Effector memory CD8-positive, alpha-beta T cell (primary cell): ENCODE measurements at places on chromosomes 6 and 20.

DNA sequence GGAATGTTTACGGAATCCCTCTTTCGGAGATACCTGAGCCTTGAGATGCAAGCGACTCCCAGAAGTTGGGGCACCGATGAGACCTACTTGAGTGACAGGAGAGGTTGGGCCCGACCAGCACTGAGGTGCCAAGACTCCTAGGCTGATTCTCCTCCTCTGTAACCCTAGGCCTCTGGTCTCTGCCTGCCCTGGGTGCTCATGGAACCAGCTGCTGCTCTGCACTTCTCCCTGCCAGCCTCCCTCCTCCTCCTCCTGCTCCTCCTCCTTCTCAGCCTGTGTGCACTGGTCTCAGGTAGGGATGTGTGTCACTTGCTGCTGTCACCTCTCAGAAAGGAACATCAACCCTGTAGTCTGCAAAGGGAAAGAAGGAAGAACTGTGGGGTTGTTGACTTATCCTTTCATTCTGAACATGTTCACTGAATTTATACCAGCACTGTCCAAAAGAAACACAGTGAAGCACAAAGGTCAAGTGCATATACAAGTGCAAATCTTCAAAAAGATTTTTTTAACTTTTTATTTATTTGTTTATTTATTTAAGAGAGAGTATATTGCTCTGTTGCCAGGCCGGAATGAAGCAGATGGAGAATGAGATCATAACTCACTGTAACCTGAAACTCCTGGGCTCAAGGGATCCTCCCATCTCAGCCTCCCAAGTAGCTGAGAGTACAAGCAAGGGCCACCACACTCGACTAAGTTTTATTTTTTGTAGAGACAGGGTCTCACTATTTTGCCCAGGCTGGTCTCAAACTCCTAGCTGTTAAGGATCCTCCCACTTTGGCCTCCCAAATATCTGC is 913 bp downstream of the BTN2A2 start:
- no peak for DNase-seq

- no peak for DNase-seq
Observed at GRCh38 chr6:161884782-161885181, 610.9 kb upstream of the AGPAT4 start.

DNA sequence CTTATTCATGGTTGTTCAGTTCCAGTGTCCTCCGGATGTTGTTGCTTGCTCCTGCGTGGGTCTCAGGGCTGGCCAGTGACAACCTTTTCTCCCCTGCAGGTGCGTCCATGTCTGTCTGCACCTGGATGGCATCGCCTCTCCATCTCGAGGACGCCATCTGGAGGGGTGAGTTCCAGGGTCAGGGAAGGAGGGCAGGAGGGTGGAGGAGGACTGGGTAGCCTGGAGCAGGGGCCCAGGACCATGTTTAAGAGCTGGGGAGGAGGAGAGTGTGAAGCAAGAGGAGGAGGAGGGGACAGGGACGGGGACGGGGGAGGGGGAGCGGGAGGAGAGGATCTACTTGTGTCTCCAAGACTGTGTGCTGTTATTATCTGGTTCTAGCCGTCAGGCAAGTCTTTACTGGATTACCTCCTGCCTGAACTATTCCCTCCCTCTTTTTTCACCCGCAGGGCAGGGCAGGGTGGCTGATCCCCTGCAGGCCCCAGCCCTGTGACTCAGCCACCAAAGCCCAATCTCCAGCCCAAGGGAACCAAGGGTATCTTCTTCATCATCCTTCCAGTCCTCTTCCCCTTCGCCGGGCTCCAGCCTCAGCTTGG is 32.2 kb upstream of the TULP1 start:
- DNase-seq = no peak

DNA sequence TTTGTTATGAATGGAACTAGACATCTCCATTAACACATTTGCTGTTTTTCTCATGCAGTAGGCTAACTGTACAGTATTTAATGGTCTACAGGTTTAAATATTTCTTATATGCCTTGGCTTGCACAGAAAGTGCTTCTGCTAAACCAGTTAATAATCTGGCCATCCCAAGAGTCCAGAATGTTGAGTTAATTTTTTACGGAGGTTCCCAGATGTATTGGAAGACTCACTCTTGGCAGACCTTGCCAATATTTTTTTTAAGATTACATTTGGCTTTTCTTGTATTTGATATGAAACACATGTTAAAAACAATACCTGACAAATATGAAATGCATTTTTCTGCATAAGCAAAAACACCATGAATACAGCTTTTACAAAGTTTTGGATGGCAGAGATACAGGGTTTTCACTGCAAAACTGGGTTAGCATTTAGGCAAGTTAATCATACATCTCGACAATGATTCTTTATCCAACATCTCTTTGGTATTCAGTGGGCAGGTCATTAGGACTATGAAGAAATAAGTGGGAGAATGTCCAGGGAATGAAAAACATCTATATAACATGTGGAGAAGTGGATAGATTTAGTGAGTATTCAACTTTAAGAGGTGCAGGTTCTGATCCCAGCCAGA is 94.0 kb downstream of the SGK1 start:
- no peak for DNase-seq

- DNase-seq = no peak
Observed at GRCh38 chr6:15501826-15502445, 160.9 kb downstream of the DTNBP1 start.

- no peak for DNase-seq
Observed at GRCh38 chr6:36116066-36116864, 14.0 kb upstream of the MAPK13 start.

- DNase-seq = no peak
Observed at GRCh38 chr6:83417880-83418663, 12.8 kb downstream of the ME1 start.

- DNase-seq = no peak
Observed at GRCh38 chr6:21271428-21272155, 322.0 kb upstream of the SOX4 start.
